NCI-H2081 (cell line): ENCODE measurements at places on chromosomes 2 and 18.

GRCh38 chr2:207974216-207974605, 51.1 kb downstream of the PLEKHM3 start:
- no peak for DNase-seq

DNA sequence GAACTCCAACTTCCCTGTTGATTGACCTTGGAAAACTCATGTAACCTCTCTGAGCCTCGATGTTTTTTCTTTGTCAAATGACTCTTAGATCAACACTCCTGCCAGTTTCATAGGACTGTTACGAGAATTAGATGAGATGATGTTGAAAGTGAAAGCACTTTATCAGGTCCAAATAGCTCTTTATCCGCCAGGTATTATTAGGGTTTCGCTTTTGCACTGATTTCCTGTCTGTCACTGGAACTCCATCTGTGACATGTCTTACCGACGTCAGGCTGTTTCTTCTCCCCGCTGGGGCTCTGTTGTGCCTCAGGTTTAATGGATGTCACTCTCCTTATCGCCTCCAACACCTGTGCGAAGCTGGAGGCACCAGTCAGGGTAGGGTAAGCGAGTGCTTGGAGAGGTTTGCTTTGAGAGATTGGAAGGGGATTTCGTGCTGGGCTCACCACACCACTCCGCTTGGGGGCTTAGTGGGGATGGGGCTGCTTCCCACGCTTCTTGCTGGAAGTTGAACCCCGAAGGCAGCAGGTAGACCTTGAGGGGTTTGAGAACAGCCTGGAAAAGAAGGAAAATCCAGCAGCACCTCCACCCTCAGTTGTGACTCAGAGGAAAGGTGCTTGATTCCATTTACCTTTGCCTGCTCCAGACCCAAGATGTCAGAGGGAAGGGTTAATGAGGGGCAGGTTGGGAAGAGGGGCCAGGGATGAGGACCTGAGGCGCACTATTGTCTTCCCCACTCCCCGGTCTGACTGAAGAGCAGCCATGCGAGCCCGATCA, 4.3 kb downstream of the GAD1 start:
- DNase-seq = no peak

DNA sequence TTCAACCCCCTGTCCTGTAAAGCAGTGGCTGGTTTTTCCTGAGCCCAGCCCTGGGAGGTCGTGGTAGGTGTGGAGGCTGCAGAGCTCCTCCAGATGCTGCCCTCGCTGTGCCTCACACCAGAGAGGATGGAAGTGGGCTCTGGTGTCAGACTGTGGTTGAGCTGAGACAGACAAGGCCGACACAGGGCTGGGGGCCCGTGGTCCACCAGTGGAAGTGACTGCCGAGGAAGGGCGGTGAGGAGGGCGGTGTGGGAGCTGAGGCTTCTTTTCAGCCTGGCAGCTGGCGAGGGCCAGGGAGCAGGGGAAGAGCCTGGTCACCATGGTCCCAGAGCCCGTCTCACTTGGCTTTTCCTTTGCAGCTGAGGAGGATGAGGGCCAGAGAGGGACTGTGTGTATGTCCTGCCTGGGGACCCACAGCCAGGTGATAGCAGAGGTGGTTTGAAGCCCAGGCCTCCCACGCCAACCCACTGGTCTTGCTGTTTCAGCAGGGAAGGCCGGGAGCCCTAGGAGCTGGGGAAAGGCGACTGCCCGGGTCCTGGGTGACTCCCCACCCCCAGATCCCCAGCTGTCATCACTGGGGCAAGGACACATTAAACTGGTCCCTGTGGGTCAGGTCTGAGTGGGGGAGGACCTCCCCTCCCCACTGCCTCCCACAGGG, 8.5 kb downstream of the SFTPB start:
- no peak for DNase-seq

DNA sequence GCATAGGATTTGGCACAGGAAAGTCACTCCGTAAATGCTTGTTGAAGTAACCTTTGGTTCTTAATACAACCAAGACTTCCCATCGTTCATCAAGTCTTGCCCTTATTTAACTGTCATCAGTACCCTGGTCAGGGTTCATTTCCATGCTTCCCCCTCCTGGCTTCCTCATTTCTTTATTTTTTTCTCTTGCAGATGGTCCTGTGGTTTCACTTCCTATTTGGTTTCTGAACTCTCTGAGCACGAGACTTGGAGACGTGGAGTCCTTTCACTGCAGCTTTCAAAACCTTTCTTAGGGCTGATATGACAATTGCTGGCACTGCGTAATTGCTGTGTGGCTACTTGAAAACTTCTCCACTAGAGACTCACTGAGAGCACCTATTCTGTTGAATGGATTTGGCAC, 59.9 kb upstream of the PID1 start:
- DNase-seq = no peak

DNA sequence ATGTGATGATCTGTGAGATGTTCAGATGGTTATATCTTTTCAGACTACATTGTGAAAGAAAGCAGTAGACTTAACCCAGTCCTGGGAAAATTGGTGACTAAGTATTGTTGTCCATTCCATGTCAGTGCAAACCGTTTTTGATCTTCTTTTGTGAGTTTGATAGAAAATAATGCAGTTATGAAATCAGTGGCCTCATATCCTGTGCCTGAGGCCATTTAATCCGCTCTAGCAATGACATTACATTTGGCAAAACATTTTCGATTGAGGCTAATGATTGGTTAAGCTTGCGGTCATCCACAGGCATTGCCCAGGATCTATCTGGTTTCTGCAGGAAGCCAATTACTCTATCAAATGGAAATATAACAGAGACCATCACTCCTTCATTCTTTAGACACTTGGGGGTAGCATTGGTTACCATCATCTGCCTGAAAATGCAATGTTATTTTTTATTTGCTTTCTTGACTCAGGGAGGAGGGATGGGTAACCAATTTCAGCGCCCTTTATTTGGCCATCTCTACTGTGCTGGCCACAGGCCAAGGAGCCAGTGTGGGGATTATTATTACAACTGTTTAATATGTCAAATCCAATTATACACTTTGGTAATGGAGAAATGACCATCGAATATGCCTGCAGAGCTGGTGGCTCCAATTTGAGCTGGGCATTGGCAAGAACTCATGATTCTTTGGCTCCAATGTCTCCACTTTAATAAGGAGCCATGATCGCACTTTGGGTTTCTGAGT, 33.6 kb downstream of the TRIB2 start:
- DNase-seq = no peak
